Activated CD4-positive, alpha-beta T cell treated with anti-CD3 and anti-CD28 coated beads, Interleukin-2, Interleukin-6, amounts not matched to agents 100 ng/mL and 50 ng/mL, durations not matched to agents 16 hours and 8 hours (primary cell): ENCODE measurements at places on chromosomes 11 and 22.

GRCh38 chr22:24077416-24077815 is 66.3 kb downstream of the CABIN1 start:
- no peak for DNase-seq

- DNase-seq, result no peak
Observed at GRCh38 chr22:23386822-23387580, 193.1 kb downstream of the IGLL1 start.

DNA sequence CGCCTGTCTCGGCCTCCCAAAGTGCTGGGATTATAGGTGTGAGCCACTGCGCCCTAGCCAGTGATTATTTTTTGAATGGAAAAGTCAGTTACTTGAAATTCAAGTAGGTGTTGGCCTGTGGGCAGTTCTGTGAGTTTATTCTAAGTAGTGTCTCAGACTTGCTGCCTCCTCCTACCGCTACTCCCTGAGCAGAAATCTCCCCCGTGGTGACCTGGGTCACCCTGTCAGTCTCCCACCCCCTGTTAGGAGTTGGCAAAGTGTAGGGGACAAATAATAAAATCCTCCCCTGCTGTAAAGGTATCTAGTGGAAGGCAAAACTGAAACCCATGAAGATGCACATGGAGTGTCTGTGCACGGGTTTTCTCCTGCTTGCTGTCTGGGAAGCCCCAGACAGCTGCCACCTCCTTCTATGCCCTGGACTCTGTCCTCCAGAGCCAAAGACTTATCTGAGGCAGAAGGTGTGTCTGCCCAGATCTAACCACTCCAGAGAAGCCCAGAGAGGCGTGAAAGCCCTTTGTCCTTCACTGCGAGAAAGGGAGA is 26.3 kb downstream of the SNAP29 start:
- DNase-seq, result no peak

DNA sequence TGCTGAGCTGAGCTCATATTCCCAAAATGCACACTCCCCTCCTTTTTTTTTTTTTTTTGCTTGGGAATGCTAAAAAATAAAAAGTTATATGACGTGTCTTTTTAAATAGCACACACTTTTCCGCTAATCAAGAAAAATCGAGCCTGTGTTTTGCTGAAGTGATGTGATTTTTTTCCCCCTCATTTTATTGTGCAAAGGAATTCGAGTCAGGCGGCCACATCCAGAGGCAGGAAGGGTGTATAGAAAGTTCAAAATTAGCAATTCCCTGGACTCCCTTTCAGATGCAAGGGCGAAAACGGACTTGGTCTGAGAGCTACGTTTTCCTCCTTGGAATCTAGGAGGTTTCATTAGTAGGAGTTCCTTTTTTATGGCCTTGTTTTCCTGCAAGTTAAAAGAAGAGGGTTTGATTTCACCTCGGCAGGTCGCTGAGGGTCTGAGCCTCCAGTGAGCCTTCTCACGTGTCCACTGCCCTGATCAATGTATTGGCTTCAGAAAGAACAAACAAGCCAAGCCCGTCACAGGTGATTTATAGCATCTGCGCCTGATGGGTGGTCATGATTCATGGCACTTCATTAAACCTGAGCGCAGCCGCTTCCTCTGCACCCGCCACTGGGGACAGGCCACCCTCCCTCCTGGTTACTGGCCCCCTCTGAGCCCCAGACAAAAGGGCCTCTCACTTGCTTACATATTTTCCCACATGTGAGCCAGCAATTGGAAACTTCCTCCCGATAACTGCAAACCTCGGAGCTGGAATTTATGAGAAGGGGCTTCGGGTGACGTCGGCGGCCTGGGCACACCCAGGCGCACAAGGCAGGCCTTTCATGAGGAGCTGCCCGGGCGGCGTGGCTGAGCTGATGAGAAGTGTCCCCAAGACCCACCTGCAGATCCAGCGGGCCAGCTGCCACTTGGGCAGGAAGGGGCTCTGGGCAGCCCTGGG is 64.4 kb upstream of the LINC01488 start:
- DNase-seq, result no peak

- peak; percentile 85 for DNase-seq
Observed at GRCh38 chr22:36790648-36791047, 14.7 kb upstream of the IFT27 start.

DNA sequence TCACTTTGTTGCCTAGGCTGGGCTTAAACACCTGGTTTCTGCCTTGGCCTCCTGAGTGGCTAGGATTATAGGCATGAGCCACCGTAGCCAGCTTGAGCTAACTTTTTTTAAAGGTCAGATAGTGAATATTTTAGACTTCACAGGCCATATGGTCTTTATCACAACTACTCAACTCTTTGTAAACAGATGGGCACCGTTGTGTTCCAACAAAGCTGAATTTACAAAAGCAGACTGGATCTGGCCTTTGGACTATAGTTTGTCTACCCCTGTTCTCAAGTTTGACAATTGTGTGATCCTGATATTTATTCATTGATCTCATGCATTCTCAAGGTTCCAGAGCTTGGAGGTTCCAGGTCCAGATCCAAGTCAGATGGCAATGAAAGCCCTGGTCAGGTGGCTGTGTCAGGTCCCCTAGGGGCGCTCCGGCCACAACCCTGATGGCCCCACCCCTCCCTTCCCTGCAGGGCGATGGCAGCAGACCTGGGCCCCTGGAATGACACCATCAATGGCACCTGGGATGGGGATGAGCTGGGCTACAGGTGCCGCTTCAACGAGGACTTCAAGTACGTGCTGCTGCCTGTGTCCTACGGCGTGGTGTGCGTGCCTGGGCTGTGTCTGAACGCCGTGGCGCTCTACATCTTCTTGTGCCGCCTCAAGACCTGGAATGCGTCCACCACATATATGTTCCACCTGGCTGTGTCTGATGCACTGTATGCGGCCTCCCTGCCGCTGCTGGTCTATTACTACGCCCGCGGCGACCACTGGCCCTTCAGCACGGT is 15.8 kb downstream of the P2RY2 start:
- no peak for DNase-seq

- DNase-seq, result no peak
Observed at GRCh38 chr11:4697585-4697984, at the start of gene OR51E2. OR51E2 (minus strand) TSS chr11:4697853; CDS start chr11:4682711, 15,142 bp downstream.

DNA sequence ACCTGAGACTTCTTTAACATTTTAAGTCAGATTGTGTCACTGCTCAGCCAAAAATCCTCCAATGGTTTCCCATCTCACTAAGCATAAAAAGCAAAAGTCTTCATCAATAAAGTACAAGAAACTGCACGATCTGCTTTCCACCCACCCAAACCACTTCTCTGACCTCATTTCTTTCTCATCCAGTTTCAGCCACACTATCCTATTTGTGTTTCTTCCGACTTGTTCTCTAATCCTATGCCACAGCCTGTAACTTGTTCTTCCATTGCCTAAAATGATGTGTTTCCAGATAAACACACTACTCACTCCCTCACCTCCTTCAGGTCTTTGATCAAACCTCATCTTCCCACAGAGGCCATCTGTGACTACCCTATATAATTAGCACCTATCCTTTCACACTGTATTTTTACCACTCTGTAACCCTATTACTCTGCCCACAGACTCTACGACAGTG is 28.4 kb downstream of the ARHGAP32 start:
- DNase-seq, result no peak

GRCh38 chr11:116366980-116367645 is 405.7 kb downstream of the BUD13 start:
- no peak for DNase-seq

- no peak for DNase-seq
Observed at GRCh38 chr22:24054356-24054755, 43.3 kb downstream of the CABIN1 start.

DNA sequence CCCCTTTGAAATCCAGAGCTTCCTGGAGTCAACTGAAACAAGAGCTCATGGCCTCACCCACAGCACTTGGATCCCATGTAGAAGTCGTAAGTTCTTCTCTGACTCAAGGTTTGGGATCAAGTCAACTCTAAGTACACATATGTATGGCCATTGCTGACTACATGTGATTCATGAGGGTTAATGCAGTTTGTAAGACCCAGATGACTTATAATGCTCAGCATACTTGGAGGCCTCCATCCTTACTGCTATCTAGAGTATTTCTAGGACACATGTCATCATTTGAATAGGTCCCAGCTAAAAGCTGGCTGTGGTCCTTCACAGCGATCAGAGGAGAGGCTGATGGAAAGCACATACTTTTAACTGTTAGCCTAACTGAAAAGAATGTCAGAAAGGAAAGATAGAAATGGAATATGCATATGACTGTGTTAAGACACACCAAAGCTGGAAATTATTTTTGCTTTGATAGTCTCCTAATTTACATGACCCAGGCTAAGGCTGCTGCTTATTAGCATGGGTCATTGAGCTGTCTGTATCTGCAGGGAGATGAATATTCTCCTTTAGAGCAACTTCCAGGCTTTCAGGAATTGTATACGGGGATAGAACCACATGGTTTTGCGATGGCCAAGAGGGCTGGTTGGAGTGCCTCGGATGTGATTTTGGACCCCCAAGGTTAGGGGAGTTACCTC is 76.3 kb downstream of the NTM start:
- DNase-seq, result no peak

- DNase-seq, result no peak
Observed at GRCh38 chr11:66663741-66664296, 13.9 kb downstream of the RBM4B start.

GRCh38 chr22:17985606-17986005 is 38.8 kb downstream of the MICAL3 start:
- DNase-seq, result no peak

DNA sequence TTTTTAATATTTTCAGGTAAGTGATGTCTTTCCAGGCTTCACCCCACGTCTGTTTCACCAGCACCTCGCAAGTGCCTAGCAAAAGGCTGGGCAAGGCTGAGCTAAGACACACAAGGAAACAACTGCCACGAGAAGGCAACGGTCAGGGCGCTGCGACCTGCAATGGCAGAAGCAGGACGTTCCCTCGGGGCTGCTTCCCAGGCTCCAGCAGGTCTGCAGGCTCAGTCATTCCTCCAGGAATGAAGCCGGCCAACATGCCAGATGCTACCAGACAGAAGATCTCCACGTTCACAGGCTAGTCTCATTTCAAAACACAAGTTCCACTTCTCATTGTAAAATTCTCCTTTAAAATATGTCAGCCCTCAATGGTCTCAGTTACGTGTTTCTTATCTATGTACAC is 45.5 kb downstream of the CELSR1 start:
- DNase-seq, result no peak

GRCh38 chr22:25165785-25166184 is 33.9 kb upstream of the CRYBB3 start:
- DNase-seq, result no peak

- DNase-seq, result peak; percentile 43
Observed at GRCh38 chr22:38313384-38313955, 3.8 kb downstream of the CSNK1E start.

DNA sequence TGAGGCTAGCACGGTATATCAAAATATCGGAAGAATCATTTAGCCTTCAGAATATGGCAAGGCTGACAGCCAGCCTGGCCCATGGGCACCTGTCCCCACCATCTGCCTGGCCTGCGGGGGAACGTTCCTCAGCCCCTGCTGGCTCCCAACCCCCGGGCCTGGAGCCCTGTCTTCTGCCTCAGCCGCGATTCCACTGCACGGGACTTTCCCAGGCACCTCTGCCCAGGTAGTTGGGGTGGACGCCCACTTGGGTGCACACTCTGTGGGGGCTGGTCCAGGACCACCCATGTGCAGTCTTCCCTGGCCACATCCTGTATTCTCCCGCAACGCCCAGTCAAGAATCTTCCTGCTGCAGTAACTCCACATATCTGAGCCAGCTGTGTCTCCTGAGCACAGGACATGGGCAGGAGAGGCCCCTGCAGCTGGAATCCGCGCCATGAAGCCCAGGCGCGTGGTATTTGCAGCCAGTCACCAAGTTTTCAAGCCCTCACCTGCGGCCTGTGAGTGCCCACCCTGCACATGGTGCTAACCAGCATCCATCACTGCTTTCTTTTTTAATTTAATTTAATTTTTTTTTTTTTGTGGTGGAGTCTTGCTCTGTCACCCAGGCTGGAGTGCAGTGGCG is 77.9 kb downstream of the KCNQ1 start:
- DNase-seq, result no peak

DNA sequence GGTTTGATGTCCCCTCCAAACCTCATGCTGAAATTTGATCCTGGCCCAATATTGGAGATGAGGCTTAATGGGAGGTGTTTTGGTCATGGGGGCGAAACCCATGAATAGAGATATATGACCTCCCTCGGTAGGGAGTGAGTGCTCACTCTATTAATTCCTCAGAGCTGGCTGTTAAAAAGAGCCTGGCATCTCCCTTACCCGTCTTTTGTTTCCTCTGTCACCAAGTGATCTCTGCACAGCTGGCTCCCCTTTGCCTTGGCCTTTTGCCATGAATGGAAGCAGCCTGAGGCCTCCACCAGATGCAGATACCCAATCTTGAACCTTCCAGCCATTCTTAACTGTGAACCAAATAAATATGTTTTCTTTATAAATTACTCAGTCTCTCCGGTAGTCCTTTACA is 4.5 kb upstream of the CCDC81 start:
- no peak for DNase-seq

GRCh38 chr22:29113319-29113718 is 40.5 kb downstream of the KREMEN1 start:
- DNase-seq, result no peak

- DNase-seq, result peak; percentile 50
Observed at GRCh38 chr11:45332276-45332934, 46.3 kb upstream of the SYT13 start.

DNA sequence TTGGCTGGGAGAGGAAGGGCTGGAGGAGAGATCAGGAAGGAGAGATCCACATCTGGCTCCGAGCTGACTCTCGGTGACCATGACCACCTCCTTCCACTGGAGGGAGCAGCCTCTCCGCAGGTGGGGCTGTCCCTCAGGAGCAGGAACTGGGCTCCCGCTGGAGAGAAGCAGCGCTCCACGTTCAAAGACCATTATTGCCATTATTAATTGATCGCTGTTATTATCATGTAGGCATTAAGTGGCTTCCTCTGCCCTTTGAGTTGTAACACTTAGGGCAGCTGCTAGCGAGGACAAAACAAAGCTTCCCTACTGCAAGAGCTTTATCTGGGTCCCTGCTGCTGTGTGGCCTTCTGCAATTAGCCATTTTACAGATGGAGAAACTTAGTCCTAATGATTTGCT is 251.9 kb downstream of the ST3GAL4 start:
- peak; percentile 21 for DNase-seq

DNA sequence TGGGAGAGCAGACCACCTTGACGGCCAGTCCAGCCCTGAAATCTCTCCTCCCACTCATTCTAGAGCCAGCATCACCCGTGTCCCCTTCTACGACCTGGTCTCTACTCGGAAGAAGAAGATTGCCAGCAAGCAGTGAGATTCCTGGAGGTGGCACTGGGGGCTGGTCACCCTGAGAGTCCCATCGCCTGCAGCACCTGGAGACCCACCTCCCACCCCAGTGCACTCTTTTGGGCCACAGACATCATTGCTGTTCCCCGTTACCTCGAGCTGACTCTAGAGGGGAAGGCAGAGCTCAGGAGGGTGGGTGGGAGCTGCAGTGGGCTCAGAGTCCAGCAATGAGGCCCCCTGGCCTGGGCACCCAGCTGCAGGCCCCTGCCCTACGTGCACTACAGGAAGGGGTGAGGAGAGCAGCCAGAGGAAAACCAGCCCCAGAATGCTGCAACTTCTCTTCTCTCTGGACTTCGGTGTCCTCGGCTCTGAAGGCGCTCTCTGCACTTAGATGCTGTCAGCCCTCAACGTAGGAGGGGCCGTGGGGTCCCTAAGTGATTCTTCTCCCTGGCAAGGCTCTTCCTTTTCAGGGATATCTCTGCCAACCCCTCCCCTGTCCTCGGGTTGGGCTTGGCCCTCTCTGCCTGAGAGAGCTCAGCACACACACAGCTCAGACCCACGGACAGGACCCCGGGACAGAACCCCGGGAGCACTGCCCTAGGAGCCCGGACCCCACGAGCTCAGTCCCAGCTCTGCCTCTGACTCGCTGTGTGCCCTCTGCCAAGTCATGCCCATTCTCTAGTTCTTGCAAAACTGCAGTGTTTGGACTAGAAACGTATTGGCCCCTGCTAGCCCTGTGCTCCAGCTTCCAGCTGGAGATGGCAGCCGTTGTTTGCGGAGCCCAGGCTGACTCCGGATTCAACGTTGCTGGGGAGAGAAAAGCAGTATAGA is 31.3 kb downstream of the CYTH4 start:
- no peak for DNase-seq
